ENCODE measurements at places on chromosomes 5 and 9.

GRCh38 chr9:96085491-96086143 lies 210.1 kb downstream of the ERCC6L2 start:
- DNase-seq, result no peak

- no peak for DNase-seq
Measured at GRCh38 chr5:128290152-128290858, 206.7 kb downstream of the SLC12A2 start.

GRCh38 chr5:173011566-173011965 lies 28.0 kb downstream of the ATP6V0E1 start:
- DNase-seq, result peak; percentile 55

- DNase-seq, result no peak
Measured at GRCh38 chr5:176772271-176773210, 37.8 kb upstream of the UNC5A start.

- DNase-seq, result no peak
Measured at GRCh38 chr9:114069476-114070187, 8.5 kb downstream of the AMBP start.

DNA sequence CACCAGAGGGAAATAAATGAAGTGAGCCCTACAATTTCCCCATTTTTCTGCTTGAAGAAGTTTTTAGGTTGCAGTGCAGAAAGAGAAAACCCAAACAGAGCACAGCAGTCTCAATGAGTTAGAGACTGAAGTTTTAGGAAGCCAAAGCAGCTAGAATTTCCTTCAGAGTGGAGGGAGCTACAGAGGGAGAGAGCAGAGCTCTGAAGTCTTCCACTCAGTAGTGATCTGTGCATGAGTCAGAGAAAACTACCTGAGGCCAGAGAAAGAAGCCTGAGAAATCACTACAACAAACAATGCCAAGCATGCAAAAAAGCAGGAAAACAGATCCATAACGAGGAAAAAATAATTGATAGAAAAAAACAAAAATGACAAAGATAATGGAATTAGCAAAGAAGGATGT lies 17.9 kb upstream of the NDUFB6 start:
- no peak for DNase-seq

- no peak for DNase-seq
Measured at GRCh38 chr5:13944560-13945199, at the start of gene DNAH5. Gene DNAH5 (minus strand): TSS chr5:13944688. CDS start chr5:13944438, 250 bp downstream.

GRCh38 chr5:87034557-87034956 lies 233.1 kb upstream of the RASA1 start:
- no peak for DNase-seq

DNA sequence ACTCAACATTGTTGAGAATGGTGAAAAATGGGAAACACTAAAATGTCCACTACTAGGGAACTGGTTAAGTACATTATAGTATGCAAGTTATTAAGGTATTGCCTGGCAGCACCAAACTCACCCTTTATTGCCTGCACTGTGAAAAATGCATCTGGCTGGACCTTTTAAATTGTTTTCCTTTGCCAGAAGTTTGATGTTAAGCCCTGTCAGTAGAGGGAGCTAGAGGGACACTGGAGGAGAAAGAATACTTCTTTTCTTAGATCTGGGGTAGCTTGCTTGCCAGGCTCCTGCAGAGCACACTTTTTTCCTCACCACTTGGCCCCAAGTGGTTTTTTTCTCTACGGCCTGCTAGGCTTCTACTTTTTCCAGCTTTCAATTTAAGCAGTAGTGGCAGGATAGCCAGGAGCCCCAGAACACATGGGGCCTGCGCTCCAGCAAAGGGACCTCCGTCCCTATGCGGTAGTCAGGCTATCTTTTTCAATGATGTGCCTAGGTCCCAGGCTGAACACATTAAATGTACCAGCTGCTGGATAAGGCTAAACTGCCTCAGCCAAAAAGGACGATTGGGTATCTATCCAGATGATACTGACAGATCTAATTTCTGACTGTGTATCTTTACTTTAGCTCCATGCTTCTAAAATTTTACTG lies 8.0 kb upstream of the HABP4 start:
- DNase-seq, result peak; percentile 74

DNA sequence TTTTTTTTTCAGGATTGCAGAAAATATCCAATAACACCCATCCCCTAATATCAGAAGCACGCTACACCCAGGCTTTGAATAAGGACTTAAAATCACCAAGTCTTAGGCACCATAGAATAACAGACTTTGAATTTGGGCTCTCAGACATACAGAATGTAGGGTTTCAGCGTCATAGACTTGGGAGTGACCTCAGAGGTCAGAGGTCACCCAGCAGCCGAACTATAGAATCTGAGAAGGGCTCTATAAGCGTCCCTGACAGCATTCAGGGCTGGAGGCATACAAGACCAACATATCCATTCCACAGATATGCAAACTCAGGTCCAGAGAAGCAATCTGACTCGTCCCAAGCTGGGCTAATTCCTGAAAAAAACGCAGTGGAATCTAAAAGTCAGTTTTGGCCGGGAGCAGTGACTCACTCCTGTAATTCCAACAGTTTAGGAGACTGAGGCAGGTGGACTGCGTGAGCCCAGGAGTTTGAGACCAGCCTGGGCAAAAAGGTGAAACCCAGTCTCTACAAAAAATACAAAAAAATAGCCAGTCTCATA lies 34.7 kb downstream of the SLC6A7 start:
- no peak for DNase-seq

DNA sequence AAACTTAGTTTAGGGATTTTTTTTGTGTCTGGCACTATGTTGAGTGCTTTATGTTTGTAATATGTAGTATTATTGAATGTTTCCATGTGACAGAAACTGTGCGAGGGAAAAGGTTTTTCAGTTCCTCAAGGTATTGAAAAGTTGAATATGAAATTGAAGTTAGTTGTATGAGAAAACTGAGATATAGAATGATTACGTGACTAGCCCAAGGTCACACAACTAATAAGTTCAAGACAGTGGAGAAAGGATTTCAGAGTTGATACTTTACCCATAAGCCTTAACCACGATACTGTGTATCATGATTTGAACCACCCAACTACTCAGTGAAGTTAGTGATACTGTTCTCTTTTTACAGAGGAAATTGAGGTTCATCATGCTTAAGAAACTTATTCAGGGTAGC lies 5.7 kb downstream of the NIPBL start:
- no peak for DNase-seq

- DNase-seq, result no peak
Measured at GRCh38 chr9:94082956-94083355, 1.3 kb upstream of the PTPDC1 start.

DNA sequence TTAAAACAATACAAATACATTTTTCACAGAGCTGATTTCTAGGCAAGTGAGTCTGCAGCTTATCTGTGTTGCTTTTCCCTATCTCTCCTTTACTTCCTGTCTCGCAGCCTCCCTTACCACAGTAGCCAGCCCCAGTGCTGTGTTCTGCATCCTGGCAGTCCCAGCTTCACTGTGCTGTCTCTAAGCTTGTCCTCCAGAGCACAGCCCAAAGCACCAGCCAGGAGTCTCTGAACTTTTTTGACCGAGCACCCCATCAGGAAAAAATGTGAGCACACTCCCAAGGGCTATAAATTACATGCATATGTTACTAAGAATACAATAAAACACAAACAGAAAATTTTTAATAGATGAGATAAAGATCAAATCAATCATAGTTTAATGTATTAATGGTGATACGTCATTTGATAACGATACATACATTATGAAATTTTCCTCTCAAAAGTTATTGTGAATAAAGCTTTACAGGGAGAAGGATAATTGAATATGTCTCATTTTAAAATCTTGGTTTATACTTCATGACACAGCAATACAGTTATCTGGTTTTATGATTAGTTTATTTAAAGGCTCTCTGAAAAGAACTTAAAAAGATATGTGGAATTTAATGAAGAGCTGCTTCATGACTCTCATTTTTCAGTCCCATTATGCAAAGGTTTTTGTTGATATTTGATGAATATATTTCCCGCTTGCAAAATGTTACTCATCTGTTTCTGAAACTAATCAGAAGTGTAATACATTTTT lies 7.3 kb upstream of the RHOBTB3 start:
- no peak for DNase-seq

- DNase-seq, result no peak
Measured at GRCh38 chr5:114581136-114581535, 219.3 kb downstream of the KCNN2 start.

DNA sequence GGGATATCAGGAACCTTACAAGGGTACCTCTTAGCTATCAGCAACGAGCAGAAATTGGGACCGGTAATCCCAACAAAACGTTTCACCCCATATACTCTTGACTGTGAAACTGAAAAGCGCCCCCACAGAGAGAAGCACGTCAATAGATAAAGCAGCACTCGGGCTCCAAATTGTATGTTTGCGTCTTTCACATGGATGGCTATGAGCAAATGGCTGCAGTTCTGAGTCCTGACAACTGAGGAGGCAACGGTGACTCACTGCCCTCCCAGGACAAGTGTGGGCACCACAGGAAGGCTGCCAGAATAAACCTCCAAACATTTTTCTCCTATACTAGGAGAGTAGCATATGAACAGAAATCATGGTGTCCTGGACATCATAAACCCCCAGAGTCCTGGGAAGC lies 36.6 kb downstream of the SEMA4D start:
- DNase-seq, result peak; percentile 47

- no peak for DNase-seq
Measured at GRCh38 chr5:310941-311434, 10.5 kb upstream of the AHRR start.

- DNase-seq, result no peak
Measured at GRCh38 chr5:93349613-93350012, 231.4 kb downstream of the NR2F1-AS1 start.

DNA sequence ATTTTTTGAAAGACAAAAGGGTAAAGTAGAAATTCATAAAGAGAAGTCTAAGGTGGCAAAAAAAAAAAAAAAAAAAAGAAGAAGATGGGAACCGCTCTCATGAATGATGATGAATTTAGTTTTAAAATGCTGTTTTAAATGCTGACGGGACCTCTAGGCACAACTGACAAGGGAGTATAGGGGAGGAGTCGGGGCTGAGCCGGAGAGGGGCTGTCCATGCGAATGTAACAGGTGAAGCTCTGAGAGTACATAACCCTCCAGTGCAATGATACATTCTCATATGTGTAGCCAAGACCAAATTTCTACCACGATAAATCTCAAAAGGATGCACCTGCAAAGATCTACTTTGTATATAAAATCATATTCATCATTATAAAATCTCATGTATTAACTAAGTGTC lies 71.7 kb downstream of the GLIS3 start:
- no peak for DNase-seq

DNA sequence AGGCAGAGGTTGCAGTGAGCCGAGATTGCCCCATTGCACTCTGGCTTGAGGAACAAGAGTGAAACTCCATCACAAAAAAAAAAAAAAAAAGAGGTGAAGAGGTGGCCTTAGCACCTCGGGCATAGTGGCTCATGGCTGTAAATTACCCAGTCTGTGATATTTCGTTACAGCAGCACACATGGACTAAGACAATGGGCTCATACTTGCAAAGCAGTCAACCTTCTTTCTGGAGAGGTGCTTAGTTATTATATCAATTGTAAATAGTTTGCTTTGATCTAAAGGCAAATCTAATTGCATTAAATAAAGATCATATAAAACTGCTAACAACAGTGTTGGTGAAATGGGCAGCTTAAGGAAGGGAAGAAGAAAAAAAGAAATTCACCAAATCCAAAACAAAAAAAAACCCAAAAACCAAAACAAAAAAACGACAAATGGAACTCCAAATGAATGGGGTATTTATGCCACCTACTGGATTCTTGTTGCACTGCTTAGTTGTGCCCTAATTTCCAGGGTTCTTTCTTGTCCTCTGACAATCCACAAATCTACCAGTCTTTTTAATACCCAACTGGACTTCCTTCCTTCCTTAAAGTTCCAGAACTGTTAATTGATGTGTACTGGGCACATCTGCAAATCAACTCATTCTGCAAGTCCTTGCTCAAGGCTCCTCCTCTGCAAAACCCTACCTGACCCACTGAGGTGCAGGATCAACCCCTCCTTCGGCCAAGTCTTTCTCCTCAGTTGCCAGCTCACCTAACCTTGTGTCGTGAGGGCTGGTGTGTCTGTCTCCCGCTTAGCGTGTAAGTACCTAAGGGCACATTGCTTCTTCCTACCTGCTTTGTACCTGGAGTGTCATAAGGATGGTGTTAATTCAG lies 35.0 kb upstream of the DMRT1 start:
- peak; percentile 57 for DNase-seq

- DNase-seq, result peak; percentile 52
Measured at GRCh38 chr9:27701016-27701415, 127.7 kb upstream of the C9orf72 start.

GRCh38 chr5:160439205-160439600 lies 17.5 kb downstream of the PTTG1 start:
- DNase-seq, result peak; percentile 94

DNA sequence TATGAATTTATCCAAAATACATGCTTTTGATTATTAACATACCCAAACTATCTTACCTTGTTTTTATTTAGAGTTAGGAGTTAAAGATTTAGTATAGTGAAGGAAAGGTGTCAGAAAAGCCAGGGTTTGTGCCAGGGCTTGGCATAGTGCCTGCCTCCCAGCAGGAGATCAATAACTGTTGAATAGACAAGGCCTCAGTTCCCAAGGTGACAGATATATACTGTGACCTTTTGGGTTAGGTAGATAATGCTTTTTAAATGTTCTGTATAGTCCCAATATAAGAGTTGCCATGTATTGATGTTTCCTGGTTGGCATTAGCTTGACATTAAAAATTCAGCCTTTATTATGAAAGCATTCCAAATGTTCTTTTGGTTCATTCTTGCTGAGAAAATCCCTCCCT lies 121.8 kb downstream of the MCTP1 start:
- no peak for DNase-seq

GRCh38 chr9:4297151-4297785 lies 2.6 kb downstream of the GLIS3 start:
- peak; percentile 90 for DNase-seq

GRCh38 chr9:70865471-70865870 lies 255.9 kb downstream of the TRPM3 start:
- DNase-seq, result peak; percentile 27

- DNase-seq, result peak; percentile 81
Measured at GRCh38 chr9:33852216-33852826, 35.4 kb downstream of the UBE2R2 start.

- DNase-seq, result no peak
Measured at GRCh38 chr9:129052592-129052991, 16.2 kb downstream of the MIGA2 start.
